ENCODE measurements at places on chromosomes 12 and 14.

DNA sequence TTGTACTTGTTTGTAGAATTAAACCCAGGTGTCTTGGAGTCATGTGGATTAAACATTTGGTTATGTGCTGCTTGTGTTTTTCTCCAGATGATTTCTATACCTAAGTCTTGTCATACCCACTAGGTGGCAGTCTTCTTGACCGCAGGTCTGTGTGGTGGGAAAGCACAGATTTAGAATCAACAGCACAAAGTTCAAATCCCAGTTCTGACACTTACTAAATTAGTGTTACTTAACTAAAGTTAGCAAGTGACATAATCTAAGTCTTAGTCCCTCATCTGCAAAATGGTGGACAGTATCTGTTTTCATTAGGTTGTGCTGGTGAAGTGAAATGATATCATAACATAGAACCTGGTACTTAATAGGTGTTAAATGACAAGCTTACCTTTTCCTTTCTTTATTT, 151.0 kb upstream of the ARHGAP5 start:
- DNase-seq: no peak

DNA sequence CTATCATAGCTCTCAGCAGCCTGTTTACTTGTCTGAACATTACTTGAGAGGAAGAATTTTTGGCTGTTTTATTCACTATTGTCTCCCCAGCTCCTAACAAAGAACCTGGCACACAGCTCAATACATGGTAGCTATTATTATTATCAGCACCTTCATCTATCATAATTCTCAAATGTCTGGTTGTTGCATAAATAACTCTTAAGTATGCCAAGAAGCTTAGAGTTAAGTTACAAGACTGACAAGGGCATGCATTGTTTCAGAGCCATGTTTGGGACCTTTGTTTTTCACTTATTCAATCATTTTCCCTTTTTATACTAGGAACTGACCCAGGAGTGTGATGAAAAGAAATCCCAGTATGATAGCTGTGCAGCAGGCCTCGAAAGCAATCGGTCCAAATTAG, 77.5 kb upstream of the ATP2A2 start:
- no peak for DNase-seq

DNA sequence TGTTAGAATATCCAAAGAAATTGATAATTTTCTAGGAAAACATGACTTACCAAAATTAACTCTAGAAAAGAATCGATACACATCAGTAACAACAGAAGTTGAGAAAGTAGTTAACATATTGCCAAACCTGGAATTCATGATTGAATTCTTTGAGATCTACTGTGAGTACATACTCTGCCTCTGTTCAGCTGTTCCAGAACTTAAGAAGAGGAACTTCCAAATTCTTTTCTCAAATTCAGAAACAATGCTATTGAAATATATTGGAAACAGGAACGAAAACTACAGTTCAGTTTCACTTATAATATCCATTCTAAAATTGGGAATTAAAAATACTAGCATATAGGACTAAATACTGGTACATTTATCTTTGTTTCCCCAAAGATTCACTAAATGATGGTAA, 57.9 kb downstream of the MARK3 start:
- no peak for DNase-seq

GRCh38 chr12:118328486-118329330, 44.0 kb downstream of the TAOK3 start:
- DNase-seq: no peak

- DNase-seq: peak; percentile 60
Measured at GRCh38 chr12:127548123-127548553, 718.8 kb upstream of the TMEM132C start.

GRCh38 chr12:31897781-31898503, 61.3 kb upstream of the RESF1 start:
- no peak for DNase-seq

GRCh38 chr14:33362934-33363333, 424.3 kb downstream of the NPAS3 start:
- no peak for DNase-seq

DNA sequence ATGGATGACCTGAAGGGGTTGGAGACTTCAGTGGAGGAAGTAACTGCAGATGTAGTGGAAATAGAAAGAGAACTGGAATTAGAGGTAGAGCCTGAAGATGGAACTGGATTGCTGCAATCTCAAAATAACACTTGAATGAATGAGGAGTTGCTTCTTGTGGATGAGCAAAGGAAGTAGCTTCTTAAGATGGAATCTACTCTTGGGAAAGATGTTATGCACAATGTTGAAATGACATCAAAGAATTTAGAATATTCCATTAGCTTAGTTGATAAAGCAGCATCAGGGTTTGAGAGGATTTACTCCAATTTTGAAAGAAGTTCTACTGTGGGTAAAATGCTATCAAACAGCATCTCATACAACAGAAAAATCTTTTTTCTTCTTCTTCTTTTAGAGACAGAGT, 186.4 kb upstream of the PRKD1 start:
- no peak for DNase-seq

- DNase-seq: no peak
Measured at GRCh38 chr12:76471579-76471978, 88.0 kb downstream of the OSBPL8 start.

GRCh38 chr14:39440975-39441374, 8.7 kb upstream of the FBXO33 start:
- DNase-seq: no peak

GRCh38 chr14:103562179-103562428, 353 bp downstream of the BAG5 start:
- no peak for DNase-seq

GRCh38 chr12:2834581-2835491, at the start of gene NRIP2:
NRIP2 (minus strand) TSS chr12:2835035; CDS start chr12:2834983, 52 bp downstream.
- DNase-seq: no peak

GRCh38 chr14:33716921-33717320, 234.0 kb downstream of the EGLN3 start:
- no peak for DNase-seq

DNA sequence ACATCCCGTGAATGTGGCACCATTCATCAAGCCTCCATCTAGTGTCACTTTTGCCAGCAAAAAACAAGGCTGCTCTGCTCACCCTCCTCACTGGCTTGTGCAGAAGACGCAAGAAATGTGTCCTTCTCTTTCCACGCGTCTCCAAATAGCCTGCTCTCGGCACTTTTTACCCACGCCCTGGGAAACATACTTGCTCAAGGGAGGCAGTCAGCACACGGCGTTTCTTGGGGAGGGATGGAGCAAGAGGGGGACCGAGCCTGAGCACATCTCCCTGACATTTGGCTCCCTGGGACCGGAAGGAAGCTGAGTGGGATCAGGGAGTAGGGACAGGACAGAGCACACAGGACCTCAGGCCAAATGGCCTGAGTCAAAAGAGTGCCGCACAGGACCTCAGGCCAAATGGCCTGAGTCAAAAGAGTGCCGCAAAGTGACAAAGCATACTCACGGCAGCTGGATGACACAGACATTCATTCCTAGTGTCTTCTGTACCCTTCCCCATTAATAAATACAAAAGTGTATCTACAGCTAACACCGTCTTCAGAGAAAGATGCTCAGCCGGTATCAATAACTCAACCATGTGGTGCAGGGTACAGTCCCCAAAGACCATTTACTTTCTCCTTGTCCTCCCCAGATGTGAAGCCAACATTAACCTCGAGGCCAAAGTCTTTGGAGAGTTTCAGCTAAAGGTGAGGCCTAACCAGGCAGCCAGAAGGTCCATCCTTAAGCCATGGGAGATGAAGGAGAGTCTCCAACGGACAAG, 7.1 kb downstream of the BCL11B start:
- no peak for DNase-seq

GRCh38 chr12:60209933-60210332, 614.1 kb downstream of the SLC16A7 start:
- DNase-seq: no peak

DNA sequence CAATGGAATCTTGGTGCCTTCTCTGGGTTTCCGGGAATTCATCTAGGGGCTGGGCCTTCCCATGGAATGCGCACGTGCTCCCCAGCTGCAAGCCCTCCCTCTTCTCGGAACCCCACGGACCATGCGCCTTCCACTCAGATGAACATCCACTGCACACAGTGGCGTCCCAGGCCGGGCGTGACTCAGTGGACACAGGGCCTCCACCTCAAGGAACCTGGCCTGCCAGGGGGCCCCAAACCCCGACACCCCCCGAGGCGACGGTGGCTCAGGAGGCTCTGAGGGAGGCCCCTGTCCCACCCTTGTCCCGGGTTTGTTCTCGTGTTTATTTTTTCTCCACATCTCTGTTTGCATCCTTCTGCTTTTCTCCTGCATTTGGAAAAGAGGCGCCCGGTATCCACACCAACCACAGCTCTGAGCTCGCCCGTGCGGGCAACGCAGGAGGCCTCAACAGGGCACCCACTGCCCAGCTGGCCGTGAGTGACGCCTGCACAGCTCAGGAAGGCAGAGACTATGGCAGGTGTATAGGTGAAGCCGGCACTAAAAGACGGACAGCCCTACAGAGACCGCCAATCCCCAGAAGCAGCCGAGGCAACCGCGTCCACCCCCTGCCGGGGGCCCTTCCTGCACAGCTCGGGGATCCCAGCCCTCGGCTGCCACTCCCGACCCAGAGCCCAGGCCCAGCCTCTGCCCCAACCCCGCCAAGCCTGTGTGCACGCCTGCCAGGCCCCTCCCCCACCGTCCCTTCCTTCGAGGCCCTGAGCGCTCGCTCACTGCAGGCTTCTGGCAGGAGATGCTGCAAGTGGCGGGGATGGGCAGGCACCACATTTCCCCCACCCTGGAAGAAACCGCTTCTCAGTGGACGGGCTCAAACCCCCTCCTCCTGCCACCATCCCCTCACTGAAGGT, 23.8 kb upstream of the GALNT9 start:
- DNase-seq: no peak

GRCh38 chr12:57250956-57251355, at the start of gene STAC3:
STAC3 (minus strand) TSS chr12:57251187; CDS start chr12:57249636, 1,551 bp downstream.
- no peak for DNase-seq

DNA sequence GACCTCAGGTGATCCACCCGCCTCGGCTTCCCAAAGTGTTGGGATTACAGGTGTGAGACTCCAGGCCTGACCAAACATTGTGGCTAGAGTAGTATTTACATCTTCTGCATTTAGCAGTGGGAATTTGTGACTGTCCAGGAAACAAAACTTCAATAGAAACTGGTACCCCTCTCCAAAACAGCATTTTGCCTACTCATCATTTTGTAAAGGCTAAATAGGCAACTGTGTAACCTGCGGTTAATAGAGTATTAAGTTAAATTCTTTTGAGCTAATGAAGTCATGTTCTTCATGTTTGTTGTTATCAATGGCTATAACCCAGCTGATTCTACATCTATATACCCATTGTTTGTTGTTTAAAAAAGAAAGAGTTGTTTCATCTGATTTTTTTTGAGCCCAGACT, 8.1 kb downstream of the CMAS start:
- DNase-seq: no peak

GRCh38 chr12:19506497-19506896, 67.2 kb downstream of the AEBP2 start:
- DNase-seq: no peak

DNA sequence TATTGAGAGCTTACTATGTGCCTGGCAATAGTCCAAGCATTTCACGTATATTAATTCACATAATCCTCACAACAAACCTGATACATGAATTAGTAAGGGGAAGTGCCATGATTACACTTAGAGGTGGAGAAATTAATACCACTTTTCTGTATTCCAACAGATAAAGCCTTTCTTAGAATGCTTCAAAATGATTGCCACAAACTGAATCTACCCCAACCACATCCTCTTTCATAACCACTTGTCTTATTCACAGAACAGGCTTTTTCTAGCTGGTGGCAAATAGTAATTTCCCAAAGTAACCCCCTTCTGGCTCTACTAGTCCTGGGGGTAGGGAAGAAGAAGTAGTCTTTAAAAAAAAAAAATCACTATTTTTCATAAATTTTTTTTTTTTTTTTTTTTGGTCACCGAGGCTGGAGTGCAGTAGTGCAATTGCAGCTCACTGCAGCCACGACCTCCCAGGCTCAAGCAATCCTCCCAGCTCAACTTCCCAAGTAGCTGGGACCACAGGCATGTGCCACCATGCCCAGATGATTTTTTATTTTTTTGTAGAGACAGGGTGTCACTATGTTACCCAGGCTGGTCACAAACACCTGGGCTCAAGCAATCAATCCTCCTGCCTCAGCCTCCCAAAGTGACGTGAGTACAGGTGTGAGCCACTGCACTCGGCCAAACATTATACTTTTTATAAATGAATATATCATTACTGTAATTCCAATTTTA, 59.0 kb upstream of the ARID2 start:
- no peak for DNase-seq

- DNase-seq: peak; percentile 29
Measured at GRCh38 chr12:113299619-113300237, 35.2 kb downstream of the SLC8B1 start.

- no peak for DNase-seq
Measured at GRCh38 chr12:111221062-111222026, 147.6 kb downstream of the PHETA1 start.

- DNase-seq: no peak
Measured at GRCh38 chr14:99201351-99202073, 70.5 kb downstream of the BCL11B start.

- no peak for DNase-seq
Measured at GRCh38 chr12:57521525-57522010, 1.1 kb upstream of the MBD6 start.

DNA sequence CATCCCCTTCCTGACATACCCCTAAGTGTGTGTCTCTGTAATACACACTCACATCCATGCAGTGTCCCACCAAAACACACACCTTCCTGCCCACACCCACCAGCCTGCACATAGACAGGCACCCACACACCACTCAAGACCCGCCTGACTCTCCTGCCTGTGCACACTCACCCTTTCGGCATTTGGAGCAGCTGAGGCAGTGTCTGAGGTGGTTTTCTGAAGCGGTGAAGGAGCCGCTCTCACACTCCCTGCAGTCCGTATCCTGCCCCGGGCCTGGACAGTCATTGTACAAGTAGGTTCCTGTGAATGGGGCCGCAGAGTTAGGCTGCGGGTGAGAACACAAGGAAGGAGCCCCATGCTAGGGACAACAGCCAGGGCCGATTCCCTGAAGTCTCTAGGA, 8.3 kb downstream of the TNFRSF1A start:
- DNase-seq: no peak

DNA sequence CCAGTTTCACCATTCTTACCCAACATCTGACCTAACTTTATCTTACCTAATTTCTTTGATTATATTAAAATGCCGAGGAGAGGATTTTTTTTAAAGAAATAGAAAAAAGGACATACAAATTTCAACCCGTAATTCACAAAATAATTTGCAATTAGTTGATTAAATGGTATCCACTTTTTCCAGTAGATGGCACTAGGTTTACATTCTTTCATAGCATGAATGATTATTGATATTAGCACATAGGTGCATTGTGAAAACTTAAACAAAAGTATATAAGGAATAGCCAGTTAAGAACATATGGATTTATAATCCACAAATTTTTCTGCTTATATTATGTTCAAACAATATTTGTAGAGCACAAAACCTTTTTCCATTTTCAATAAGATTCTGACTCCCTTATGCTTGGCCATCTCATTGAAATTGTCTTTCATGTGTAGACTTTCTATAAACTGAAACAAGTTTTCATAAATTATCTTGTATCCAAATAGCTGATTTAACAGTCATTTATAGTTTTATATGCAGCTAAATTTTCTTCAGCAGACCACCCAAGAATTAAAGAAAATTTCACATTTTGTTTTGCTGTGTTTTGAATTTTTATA, 35.3 kb downstream of the MSRB3 start:
- no peak for DNase-seq

All from fibroblast of skin of left quadriceps (primary cell).